ENCODE measurements at places on chromosomes 7 and 10.

- no peak for DNase-seq
Measured at GRCh38 chr10:5553400-5554170, 28.8 kb downstream of the CALML3 start.

GRCh38 chr10:396107-396506 is 260.9 kb downstream of the ZMYND11 start:
- no peak for DNase-seq

- DNase-seq = no peak
Measured at GRCh38 chr7:20238754-20239324, 21.7 kb upstream of the MACC1 start.

DNA sequence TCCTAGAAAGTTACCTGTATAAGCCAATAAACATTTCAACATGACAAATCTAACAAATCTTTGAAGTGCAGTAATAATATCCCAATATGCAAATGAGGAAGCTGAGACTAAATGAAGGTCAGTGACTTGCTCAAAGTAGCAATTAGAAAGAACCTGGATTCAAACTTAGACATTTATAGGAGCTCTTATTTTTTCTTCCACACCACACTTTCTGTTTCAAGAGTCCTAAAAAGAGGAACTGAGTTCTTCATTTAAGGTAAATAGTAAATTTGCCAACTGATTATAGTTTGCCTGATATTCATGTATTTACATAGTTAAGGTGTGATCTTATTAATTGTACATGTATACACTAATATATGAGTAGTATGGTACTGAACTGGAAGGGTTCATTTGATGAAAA is 44.0 kb downstream of the KLHDC10 start:
- no peak for DNase-seq

DNA sequence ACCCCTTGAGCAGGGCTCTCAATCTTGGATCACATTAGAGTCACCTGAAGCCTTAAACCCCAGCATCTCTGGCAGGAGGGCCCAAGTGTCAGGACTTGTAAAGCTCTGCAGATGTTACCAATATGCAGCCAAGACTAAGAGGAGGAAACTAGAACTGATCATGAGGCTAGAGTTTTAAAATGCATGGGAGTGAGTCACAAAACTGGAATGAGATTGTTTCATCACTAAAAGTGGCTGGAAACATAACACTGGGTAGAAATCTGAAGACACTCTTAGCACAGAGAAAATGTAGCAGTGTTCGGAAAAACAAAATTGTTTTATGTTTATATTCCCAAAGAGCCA is 63.3 kb upstream of the GHITM start:
- no peak for DNase-seq

- DNase-seq = no peak
Measured at GRCh38 chr10:122878799-122879338, 512 bp downstream of the FAM24B start.

DNA sequence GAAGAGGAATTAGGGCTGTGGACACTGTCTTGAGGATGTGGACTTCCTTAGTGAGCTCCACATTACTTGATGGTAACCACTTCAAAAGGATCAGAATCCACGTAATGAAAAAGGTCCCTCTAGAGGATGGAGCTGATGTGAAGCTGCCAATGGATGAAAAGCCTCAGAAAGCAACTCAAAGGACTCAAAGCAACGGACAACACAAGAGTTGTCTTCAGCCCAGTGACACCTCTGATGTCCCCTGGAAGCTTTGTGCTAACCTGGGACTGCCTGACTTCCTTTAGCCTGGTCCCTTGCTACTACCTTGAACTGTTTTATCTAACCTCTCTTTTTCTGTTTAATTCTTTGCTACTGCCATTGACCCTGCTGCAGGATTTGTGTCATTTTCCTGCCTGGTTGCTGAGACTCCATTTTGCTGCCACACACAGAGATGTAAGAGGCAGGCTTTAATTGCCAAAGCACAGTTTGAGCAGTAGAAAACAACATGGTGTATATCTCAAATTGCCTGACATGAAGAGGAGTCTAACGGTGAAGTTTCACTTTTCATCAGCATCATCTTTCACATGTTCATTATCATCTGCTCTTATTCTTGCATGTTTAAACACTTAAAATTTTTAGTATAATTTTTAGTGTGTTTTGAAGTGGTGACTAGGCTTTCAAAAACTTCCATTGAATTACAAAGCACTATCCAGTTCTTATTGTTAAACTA is 11.1 kb upstream of the SGCE start:
- no peak for DNase-seq

GRCh38 chr10:50857579-50857978 is 27.8 kb downstream of the A1CF start:
- no peak for DNase-seq

DNA sequence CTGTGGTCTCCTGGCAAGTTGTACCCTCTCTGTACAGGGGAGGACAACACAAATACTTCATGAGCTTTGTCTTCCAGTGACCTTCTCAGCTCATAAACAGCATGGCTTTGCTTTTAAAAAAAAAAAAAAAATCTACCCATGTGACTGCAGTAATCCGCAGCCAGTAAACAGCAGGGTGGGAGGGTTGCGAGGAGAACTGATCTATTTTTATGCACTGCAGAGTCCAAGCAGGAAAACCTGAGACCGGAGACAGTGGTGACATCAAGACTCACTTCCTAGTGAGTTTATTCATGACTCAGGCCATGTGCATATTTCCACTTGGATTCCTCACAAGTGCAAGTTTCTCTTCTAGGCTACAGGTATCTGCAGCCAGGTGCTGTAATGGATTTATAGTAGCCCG is 127.9 kb downstream of the NRF1 start:
- DNase-seq = no peak

GRCh38 chr7:129843978-129844840 is 108.6 kb downstream of the UBE2H start:
- DNase-seq = no peak

- no peak for DNase-seq
Measured at GRCh38 chr10:47022311-47023131, 111.3 kb downstream of the PTPN20 start.

GRCh38 chr7:96899108-96899507 is 106.2 kb upstream of the DLX6 start:
- DNase-seq = no peak

GRCh38 chr7:121960678-121961077 is 87.7 kb downstream of the PTPRZ1 start:
- DNase-seq = no peak

- no peak for DNase-seq
Measured at GRCh38 chr10:35707642-35708425, 65.7 kb upstream of the FZD8 start.

- DNase-seq = no peak
Measured at GRCh38 chr7:6477318-6477660, 29.5 kb upstream of the DAGLB start.

GRCh38 chr10:24723386-24723787 is 300 bp downstream of the ARHGAP21 start:
- DNase-seq = no peak

GRCh38 chr10:71247414-71247705 is 35.0 kb downstream of the UNC5B start:
- DNase-seq = no peak

DNA sequence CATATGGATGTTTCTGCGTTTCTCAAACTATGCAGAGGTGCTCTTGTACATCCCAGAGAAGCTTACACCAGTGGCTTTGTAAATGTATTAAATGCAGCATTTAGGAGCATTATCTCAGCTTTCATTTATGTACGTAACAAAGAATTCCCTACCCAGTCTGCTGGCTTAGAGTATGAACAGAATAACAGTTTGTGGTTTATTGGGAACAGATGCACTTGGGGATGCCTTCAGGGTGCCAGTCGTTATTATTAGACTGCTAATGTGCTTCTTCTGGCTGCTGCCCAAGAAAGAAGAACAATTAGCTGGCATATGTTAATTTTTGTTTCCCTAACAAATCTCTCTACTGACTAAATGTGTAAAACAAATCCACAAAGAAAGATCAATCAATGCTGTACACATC is 241.9 kb downstream of the FOXP2 start:
- DNase-seq = no peak

- DNase-seq = no peak
Measured at GRCh38 chr7:97149843-97150242, 32.3 kb downstream of the SDHAF3 start.

GRCh38 chr10:99676426-99676825 is 17.1 kb downstream of the ENTPD7 start:
- DNase-seq = no peak

DNA sequence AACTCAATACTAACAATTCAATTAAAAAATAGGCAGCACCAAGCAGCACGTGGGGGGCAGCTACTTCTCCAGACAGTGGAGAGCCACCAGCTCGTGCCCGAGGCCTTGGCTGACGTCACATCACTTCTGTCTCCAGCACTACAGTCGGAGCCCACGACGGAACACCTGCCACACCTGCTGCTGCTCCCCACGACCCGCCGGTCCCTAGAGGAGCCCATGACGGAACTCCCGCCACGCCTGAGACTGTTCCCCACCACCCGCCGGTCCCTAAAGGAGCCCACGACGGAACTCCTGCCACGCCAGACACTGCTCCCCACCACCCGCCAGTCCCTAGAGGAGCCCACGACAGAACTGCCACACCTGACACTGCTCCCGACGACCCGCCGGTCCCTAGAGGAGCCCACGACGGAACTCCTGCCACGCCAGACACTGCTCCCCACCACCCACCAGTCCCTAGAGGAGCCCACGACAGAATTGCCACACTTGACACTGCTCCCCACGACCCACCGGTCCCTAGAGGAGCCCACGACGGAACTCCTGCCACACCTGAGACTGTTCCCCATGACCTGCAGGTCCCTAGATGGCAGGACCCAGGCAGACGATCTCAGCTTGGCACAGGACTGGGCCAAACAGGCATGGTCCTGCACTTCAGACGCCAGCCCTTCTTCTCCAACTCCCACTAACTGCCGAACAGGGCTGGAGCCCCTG is 258.0 kb downstream of the ELFN1 start:
- no peak for DNase-seq

DNA sequence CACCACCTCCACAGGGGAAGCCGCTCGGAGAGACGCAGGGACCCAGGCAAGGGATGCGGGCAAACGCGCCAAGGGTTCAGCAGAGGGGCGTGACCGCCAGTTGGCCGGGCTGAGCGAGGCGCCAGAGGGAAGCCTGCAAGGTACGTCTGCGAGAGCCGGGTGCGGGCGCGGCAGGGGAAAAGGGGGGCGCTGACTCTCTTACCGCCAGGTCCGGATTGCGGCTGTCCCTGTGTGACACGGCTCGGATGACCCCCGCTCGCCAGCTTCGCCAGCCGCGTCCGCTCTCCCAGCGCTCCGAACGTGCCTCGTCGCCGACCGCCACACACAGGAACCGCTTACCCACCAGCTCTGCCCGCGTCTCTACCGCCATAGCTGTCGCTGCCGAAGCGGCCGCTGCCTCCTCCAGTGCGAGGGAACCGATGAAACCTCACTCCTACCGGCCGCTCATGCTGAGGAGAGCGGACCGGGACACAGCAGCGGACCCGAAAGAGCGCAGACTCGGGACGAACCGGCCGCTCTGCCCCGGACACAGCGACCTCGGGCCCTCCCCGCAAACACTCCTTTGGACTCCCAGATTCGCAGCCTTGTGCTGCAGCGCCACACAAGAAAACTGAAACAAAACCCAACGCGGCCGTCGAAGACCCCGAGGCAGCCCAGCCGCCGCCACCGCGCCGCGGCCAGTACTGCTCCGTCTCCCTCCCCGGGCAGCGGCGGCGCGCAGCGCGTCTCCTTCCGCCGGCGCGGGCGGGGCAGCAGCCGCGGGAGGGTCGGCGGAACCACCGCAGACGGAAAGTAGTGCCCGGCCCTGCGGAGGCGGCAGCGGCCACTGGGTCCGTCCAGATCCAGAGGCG is at the start of gene JMJD1C:
Gene JMJD1C, minus strand, starts transcription at position 685 of the 851 bp plus-strand sequence. Its CDS starts 315 bp downstream, at position 370.
- peak; percentile 15 for DNase-seq

- DNase-seq = no peak
Measured at GRCh38 chr10:45075216-45075615, 74.5 kb downstream of the ZNF22 start.

DNA sequence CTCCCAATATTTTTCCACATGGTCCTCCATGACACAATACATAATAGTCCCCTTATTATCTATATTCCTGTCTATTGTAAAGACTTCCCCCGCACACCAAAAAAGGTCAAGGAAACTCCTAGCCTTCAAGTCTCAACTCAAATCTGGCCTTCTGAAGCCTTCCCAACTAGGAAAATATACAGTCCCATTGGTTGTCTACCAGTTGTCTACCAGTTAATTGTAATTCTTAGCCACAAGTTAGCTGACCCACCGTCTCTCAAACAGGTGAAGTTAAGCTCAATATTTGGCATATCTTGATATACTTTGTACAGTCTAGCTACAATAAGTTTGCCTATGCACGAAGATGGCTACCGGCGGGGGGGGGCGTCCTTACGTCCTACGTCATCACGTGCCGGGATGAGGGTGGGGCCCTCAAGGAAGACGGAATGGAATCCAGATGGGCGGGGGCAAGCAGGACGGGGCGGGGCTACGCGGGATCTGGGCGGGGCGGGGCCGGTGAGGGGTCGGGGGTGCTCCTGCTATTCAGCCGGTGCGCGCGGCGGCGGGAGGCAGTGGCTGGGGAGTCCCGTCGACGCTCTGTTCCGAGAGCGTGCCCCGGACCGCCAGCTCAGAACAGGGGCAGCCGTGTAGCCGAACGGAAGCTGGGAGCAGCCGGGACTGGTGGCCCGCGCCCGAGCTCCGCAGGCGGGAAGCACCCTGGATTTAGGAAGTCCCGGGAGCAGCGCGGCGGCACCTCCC is at the start of gene AHR:
Gene AHR, plus strand, starts transcription at position 551 of the 738 bp plus-strand sequence. CDS start 613 bp downstream, outside the sequence.
- peak; percentile 80 for DNase-seq

DNA sequence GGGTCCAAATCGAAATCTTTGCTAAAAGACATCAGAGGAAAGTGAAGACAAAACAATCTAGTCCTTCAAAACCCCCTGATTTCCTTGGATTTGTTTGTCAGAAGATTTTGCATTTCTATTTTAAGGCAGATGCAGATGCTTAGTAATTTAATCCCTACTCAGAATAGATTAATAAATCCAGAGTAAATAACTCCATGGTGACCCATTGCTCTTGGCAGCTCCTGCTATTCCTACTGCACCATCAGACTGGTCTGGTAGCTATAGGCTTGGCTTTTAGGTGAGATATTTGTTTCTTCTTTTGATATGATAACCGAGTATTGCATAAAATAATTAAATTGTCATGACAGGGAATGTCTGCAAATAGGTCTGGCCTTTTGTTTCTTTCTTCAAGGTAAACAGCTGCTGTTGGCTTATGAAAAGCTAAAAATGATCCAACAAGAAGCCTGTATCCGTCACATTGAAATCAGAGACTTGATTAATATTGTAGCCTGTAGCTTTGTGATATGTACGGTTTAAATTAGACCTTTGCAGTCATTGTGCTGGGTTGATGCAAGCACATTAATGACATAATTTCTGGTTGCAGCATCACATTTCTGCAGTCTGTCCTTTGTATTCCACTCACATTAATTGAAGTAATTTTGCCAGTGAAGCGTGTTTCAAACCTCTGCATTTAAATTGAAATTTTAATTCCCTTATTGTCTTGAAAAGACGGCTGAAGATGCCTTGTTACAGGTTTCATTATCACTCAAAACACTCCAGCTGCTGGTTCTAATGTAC is 40.7 kb downstream of the EXOC4 start:
- no peak for DNase-seq
